ENCODE measurements at places on chromosomes 5 and 9.

- no peak for DNase-seq
Measured at GRCh38 chr5:27252911-27253310, 214.5 kb upstream of the CDH9 start.

DNA sequence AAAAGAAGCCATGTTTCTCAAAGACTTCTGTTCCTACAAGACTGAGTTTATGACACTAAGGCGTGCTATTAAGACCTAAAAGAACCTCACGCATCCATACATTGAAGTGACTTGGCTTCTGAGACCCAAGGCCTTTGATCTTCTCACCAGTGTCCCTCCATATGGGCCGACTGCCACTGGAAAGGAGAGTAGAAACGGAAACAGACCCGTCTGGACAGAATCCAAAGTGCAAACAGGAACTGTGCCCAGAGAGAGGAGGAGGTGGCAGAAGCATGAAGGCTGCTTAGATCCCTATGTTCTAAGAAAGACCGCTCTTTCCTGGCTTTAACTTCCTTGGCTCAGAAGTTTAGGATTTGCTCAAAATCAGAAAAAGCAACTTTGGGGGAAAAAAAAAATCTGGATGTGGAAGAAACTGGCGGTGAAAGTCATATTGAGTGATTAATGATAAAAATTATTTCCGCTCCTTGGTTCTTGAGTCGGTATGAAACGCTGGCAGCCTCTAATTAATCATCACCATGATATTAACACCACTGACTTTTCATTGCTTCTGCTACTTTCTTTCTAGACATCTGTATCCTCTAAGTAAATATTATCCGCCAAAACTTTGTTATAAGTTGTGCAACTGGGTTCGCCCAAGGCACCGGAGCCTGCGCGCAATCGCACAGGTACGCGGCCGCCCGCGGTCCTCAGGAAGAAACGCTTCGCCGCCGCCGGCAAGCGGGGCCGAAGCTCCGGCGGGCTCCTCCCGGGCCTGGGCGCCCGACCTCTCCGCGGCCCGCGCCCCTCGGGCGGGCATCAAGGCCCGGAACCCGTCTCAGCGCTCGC, 726 bp downstream of the DAP start:
- DNase-seq = peak; percentile 55

DNA sequence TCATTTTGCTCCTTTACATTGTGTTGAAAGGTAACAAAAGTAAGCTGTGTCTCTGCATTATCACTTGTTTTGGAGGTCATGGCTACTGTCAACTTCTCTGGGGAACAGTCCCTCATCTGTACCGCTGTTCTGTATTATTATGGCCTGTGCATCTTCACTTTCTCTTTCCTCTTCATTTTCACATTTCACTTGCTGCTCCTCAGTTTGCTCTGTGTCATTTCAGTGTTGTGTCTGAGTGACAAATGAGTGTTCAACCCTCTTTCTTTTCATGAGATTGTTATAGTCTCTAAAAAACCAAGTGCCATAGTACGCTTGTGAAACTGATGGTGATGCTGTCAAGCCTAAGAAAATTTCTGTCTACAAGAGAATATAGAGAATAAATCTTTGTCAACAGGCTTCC, 122.0 kb upstream of the FER start:
- no peak for DNase-seq

DNA sequence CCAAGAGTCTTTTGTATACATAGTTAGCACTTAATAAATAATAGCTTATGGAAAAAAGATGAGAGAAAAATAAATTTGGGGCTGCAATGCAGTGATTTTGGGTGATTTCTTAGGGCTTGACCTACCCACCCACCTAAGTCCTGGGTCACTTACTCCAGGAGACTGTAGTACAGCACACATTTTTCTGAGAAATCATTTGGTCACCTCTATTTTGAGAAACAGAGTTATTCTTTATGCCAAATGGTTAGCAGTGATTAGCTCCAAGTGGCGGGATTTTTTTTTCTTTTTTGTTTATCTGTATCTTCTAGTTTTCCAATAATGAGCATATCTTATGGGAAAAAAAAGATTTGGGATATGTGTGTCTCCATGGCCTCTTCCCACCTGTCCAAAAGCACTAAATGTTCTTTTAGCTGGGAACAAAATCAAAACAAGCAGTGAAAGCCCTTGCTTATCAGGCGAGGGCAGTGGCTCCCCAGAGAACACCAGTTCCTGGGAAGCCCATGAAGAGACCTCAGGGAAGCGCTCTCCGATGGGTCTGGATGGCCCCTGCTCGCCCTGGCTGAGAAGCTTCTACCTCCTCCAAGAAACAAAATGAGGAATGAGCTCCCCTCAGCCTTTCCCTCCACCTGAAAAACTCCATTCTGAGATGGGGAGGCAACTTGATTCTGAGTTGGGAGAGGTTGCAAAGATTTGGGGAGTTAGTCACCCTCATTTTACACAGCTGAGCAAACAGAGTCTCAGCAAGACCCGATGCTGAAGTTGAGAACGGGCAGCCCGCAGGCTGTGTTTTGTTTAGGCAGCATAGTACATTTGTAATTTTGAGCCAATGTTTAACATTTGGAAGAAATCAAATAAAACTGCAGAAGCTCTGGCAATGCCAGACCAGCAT, 69.9 kb downstream of the CYFIP2 start:
- DNase-seq = peak; percentile 76

GRCh38 chr5:4005335-4005734, 409.7 kb downstream of the IRX1 start:
- DNase-seq = no peak

DNA sequence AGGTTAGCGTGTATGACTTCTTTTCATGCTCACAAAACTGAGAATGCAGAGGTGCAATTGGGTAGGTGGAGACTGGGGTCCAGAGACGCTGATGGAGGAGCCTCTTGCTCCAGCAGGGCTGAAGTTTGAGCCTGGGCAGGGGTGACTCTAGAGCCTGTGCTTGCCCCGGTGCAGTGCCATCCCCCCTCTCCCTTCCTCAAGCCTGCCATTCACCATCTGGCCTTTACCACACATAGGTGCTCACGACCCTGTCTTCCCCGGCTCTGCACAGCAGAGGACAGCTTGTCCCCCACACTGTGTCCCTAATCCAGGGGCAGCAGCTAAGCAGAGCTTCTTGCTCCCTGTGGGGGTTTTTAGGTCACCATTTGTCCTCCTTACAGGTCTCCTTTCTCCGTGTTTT, 86.5 kb downstream of the DAP start:
- no peak for DNase-seq

DNA sequence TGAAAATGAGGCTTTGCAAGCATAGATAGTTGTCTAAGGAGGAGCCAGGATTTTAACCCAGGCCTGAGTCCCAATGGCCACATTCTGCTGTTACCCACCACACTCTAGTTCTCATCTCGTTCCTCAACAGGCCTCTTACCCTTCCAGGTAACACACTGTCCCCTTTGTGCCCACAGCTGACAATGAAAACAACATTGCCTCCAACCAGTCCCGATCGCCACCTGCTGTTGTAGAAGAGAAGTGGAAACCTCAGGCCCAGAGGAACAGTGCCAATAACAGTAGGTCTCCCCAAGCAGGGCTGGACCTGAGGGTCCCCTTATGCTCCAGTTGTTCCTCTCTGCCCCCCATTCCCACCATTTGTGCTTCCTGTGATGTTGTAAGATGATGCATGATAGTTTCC, 30.4 kb downstream of the AMBP start:
- DNase-seq = peak; percentile 7

DNA sequence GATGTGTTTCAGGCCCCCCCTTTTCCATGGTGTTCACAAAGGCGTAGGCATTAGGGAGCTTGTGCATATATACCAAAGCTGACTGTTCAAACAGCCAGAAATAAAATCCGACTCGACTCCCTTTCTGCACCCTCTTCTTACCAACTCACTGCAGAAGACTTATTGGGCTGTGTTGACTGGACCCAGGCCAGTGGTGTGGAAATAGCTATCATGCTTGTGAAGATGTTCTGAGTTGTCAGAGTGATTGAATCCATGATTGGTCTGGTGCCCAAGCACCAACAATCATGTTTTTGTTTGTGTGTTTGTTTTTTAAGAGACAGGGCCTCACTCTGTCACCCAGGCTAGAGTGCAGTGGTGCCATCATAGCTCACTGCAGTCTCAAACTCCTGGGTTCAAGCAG, 21.6 kb downstream of the TJP2 start:
- DNase-seq = peak; percentile 27

DNA sequence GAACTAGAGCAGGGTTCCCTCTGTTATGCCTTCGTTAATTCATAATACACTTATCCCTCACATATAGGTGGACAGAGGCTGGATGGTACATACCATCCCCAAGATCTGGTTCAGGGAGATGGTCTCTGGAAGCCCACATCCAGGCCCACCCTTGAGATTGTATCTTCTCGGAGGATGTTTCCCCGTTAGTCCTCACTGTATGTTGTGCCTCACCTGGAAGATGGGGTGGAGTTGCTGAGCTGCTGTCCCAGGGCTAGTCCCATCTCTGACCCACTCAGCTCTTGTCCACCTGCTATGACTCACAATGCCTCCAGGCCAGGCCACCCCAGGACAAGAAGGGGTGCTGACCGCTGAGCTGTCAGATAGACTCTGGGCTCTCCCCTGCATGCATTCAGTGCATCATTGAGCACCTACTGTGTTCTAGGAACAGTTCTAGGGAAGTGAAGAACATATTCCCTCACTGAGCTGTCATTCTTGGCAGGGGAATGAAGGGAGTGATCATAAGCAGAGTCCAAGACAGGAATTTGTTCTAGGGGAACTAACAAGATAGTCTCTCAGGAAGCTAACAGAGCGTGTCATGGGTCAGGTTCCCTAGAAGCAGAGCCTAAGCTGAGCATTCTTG, at the start of gene CBY3:
Gene CBY3, minus strand, starts transcription at position 255 of the 622 bp plus-strand sequence. Its CDS starts 116 bp downstream, at position 139.
- DNase-seq = peak; percentile 6

GRCh38 chr5:137328991-137329390, 170.1 kb downstream of the SPOCK1 start:
- no peak for DNase-seq

GRCh38 chr5:54469622-54470021, 14.1 kb downstream of the HSPB3 start:
- DNase-seq = peak; percentile 22

DNA sequence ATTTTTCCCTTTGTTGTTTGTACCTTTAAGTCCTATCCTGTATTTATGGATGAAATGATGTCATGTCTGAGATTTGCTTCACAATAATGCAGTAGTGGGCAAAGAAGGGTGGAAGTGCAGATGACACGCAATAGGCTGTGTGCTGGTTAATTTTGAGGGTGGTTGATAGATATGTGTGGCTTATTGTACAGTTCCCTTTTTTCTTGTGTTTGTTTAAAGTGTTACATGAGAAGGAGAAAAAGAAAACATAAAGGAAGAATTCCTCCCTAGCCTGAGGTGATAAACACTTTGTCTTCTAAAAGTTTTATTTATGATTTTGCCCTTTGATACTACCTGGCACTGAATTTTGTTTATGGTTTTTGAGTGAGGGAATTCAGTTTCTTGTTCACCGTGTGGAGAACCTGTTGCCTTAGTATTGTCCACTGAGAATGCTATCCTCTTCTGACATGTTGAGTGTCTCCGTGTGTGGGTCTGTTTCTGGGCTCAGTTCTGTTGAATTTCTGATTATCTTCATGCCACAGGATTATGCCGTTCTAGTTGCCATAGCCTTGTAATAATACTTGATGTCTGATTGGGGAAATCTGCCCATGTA, 52.3 kb upstream of the FAM120AOS start:
- no peak for DNase-seq

DNA sequence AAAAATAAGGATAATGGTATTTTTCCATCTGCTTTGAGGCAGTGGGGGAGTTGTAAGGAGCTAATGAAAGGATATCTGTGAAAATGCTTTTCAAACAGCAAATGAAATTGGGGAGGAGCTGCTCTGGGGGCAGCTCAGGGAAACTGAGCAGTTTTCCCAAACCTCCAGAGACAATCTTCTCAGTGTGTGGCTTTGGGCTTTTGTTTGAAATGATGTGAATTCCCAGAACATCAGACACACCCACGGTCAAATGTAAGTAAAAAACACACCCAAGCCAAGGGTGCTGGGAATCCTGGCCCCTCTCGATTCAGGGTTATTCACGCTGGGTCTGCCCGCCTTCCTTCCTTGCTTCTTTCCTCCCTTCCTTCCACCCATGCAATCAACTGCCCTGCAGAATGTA, 512.6 kb downstream of the BNC2 start:
- no peak for DNase-seq

DNA sequence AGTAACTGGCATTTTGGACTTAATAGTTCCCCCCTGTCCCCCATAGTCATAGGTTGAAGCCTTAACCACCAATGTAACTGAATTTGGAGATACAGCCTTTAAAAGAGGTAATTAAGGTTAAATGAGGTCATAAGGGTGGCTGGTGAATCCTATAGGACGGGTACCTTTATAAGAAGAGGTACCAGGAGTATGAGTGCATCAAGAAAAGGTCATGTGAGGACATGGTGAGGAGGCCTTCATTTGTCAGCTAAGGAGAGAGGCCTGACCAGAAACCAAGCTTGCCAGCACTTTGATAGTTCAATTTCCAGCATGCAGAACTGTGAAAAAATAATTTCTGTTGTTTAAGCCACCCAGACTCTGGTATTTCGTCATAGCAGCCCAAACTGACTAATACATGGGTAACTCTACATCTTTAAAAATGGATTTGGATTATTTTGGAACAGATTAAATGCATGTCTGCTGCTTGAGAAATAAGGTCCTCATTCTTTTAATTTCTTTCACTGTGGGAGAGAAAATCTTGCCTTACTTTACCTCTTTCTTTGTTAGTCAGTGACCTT, 9.7 kb downstream of the RASA1 start:
- DNase-seq = peak; percentile 65
